Lower lobe of right lung (tissue), 2 donors: ENCODE measurements at places on chromosomes 12 and 14.
A peak's percentile ranks its signal among the peaks of the same experiment; 100 is the strongest.

DNA sequence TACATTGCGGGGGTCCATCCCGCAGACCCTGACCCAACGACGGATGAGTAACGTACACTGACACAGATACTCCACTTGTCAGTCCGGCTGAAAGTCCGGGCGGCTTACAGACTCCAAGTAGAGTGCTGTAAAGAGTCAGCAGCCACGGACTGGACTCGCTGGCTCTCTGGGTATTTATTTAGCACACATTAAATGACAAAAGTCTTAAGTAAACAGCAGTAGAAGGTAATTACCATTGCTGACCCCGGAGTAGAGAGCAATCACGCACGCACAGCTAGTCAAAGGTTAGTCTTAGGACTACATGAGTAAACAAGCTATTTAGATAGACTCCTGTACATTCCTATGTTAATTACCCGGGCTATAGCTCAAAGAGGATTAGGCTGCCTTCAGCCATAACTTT, 780.9 kb downstream of the RPS29 start:
- peak; percentile 37 for DNase-seq

DNA sequence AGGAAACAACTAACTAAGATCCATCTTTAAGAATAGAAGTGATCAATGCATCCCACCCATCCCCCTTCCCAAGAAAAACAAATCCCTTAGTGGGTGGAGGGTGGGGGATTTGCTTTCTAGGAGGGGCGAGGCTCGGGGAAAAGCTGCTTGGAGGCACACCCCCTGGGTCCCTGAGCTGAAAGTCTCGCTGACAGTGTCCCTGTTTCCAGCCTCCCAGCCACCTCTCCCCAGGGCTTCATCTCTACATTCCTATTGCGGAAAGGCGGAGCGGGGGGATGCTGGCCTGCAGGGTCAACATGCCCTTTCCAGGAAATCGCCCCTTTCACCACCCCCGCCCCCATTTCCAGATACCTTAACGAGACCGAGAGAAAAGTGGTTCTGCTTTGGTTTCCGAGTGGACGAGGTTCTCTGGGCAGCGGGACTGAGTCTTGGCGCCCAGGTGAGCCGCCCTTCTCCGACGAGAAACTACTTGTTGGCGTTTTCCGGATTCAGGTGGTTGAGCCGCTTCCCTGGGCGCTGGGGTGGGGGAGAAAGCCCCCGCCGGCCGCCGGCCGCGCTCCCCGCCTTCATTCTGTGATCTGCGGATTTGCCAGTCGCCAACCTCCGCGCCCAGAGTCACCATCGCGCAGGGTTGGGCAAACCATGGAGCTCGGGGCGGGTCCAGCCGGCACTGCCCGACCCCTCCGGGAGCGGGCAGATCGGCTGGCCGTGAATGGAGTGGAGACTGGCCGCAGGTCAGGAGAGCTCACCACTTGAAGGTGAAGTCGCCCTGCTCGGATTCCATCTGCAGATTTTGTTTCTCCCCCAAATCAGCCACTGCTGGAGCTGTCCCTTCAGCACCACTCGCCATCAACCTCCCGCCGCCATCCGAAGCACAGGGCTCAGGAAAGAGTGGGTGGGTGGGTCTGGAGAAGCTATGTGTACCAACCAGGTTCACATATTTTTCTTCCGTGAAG, 505 bp downstream of the KCNC2 start:
- DNase-seq: no peak

GRCh38 chr12:31471823-31472222, 119.1 kb downstream of the DENND5B start:
- no peak for DNase-seq

- DNase-seq: peak; percentile 78
Measured at GRCh38 chr14:65229748-65230728, 127.7 kb upstream of the MAX start.

DNA sequence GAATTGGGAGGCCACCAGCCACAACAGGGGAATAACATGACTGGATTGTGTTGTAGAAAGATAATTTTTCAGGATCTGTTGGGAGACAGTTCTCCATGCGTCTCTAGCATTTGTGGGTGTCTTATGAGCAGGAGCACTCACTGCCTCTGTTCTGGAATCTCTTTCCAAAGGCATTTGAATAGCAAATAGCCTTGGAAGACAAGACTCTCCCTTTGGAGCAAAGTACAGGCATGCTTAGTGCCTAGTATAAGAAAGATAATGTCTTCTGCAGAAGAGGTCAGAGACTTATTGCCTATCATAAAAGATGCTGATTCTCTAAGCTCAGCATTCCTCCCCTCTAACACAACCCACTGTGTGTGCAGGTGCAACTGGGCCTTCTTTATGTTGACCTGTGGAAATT, 58.3 kb downstream of the VCPKMT start:
- DNase-seq: no peak

DNA sequence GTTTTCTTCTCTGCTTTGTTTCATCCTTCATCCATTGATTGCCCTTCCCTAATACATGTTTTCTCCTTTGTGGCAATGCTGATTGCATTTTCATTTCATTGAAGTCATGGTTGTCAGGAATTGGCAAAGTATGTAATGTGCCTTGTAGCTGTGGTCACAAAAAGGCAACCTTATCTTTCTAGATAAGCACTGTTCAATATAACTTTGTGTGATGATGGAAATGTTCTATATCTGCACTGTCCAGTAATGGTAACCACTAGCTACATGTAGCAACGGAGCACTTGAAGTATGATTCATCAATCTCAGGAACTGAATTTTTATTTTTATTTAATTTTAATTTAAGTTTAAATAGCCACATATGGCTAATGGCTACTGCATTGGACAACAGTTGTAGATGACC, 79.8 kb downstream of the PCNX1 start:
- no peak for DNase-seq

GRCh38 chr14:89339579-89339978, 77.5 kb downstream of the FOXN3 start:
- DNase-seq: no peak

DNA sequence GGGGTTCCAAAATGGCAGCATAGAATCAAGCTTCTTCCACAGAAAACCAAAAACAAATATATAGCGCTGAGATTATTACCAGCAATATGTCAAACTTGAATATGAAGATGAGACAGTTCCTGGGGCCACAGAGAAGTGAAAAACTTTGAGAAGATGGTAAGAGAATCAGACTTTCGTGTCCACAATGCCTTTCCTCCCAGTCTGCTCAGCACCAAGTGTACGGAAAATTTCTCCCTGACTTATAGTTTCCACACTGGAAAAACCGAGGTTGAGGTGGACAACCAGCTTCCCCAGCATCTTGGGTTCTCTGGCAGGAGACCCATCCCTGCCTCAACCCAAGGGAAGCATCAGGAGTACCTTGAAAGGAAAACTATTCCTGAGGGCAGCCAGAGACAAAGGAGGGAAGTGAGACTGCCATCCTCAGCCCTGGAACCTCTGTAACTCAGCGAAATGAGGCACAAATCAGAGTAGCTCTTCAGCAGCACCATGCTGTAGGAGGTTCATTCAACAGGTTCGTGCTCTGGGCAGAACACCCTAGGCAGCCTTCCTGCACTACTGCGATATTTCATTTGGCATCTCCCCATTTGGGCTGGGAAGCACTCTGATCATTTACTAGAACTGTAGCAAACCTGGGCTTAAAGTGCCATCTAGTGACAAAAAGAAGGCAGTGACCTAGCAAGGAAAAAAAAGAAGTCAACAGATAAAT, 52.4 kb upstream of the CAPRIN2 start:
- DNase-seq: no peak
